ENCODE measurements at places on chromosomes 7 and 10.

- no peak for DNase-seq
These were observed 5.5 kb downstream of the ELOVL3 start for GRCh38 chr10:102231357-102232318.

GRCh38 chr7:128209229-128210035 is 31.6 kb upstream of the LEP start:
- peak; percentile 43 for DNase-seq

DNA sequence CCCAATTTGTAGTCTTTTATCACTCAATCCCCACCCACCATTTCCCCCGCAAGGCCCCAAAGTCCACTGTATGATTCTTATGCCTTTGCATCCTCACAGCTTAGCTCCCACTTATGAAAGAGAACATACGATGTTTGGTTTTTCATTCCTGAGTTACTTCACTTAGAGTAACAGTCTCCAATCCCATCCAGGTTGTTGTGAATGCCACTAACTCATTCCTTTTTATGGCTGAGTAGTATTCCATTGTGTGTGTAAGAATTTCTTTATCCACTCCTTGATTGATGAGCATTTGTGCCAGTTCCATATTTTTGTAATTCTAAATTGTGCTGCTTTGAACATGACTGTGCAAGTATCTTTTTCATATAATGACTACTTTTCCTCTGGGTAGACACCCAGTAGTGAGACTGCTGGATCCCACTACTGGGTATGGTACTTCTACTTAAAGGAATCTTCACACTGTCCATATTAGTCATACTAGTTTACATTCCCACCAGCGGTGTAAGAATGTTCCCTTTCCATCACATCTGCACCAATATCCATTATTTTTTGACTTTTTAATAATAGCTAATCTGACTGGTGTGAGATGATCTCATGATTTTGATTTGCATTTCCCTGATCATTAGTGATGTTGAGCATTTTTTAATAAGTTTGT is 152.6 kb downstream of the JMJD1C start:
- no peak for DNase-seq

DNA sequence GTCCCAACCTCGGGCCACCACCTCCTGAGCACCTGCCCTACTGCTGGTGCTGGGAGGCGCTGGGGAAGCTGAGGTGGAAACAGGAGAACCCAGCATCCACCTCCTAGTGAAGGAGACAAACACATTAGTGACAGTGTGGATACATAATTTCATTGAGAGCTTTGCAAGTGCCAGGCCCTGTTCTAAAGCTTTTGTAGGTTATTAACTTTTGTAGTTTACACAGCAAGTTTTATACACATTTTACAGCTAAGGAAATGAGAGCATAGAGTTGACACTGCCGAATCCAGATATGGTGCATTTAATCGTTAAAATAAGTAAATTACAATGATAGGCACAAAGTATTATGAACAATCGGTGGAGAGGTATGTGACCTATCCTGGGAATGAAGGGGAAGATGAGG is 466.1 kb upstream of the C7orf33 start:
- DNase-seq, result no peak

DNA sequence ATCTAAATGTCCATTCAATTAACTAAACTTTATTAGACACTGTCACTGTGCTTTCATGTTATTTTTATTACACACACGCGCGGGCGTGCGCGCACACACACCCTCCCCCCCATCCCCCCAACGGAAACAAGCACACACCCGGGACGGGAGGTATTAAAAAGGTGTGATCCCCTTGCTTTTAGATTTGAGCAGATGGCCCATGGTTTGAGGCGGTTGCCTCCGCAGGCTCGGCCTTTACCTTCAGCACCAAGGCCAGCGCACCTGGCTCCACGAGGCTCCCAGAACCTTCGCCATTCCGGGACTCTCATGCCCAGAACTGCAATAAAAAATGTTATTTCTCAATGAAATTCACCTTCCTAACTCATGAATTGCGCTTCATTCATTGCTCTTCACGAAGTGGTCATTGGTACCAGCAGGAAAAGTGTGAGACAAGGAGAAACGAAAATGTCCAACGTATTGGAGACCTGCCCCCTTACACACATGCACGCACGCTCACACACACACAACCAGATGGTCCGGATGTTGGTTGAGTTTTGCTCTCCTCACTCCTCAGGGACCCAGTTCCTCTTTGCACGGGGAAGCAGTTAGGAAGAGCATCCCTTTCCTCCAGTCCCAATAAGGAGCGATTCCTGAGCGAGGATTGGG is 20.8 kb upstream of the PTF1A start:
- no peak for DNase-seq

- DNase-seq, result no peak
These were observed 21.0 kb downstream of the AHR start for GRCh38 chr7:17319164-17320101.

GRCh38 chr10:6136215-6137201 is 47.7 kb downstream of the RBM17 start:
- DNase-seq, result no peak

DNA sequence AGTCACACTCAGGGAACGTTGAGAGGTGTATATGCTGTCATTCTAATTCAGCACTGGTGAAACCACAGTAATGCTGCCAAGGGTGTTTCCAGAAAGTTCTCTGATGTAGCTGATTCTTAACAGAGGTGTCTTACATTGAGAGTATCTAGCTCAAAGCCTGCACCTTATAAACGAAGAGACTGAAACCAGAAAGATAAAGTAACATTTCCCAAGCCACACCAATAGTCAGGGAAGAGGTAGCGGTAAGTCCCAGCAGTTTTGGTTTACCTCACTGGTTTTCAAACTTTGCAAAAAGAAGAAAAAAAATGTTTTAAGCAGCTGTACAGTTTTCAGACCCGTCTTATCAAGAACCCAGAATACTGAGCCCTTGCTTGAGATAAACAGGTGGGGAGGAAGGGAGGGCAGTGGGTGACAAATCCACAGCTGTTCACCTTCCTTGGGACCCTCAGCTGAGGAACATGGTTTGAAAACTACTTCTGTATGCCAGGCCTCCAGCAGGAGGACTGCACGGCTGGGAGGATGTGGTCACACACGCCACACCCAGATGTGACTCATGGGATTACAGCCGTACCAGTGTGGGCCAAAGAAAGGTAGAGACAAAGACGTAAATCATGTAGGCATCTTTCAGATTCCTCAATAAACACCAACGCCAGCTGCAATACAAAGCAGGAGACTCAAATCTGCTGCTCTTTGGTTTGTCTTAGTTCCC is 63.9 kb upstream of the GSDME start:
- peak; percentile 38 for DNase-seq

GRCh38 chr10:44865289-44865671 is 45.9 kb upstream of the TMEM72 start:
- DNase-seq, result no peak

DNA sequence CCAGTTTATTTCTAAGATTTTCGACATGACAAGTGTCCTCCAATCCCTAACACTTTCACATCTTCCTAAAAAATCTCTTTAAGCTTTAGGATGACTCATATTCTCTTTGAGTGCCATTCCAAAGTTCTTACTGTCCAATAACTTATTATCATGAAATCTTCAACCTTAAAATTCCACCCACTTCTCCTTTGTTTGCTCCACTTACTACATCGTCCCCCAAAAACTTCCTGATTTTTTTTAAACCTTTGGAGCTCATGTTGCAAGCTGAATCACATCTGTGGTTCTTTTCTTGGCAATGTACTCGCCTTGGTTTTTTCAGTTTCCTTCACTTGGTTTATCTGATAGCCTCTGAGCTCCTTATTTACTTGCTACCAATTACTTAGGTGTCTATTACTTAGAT is 39.2 kb upstream of the JCAD start:
- DNase-seq, result no peak

- DNase-seq, result no peak
These were observed 86.5 kb upstream of the NMT2 start for GRCh38 chr10:15254808-15255648.

DNA sequence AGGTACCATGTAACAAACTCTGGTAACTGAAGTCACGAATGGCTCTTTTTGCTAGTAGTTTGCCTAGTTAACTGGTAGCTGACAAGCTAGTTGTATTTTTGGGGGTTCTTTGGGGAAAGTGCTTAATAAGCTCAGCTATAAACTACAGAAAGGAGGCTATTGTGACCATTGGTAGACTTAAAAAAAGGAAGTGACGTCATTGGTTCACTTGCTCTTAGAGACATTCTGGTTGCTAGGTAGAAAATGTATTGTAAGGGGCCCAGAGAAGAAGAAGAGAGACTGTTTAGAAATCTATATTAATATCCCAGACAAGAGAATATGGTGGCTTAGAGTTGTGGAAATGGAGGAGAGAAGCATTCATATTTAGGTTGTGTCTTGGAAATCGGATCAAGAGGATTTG is 103.0 kb downstream of the NXPH1 start:
- no peak for DNase-seq

GRCh38 chr7:155913291-155913690 is 101.0 kb upstream of the SHH start:
- no peak for DNase-seq

DNA sequence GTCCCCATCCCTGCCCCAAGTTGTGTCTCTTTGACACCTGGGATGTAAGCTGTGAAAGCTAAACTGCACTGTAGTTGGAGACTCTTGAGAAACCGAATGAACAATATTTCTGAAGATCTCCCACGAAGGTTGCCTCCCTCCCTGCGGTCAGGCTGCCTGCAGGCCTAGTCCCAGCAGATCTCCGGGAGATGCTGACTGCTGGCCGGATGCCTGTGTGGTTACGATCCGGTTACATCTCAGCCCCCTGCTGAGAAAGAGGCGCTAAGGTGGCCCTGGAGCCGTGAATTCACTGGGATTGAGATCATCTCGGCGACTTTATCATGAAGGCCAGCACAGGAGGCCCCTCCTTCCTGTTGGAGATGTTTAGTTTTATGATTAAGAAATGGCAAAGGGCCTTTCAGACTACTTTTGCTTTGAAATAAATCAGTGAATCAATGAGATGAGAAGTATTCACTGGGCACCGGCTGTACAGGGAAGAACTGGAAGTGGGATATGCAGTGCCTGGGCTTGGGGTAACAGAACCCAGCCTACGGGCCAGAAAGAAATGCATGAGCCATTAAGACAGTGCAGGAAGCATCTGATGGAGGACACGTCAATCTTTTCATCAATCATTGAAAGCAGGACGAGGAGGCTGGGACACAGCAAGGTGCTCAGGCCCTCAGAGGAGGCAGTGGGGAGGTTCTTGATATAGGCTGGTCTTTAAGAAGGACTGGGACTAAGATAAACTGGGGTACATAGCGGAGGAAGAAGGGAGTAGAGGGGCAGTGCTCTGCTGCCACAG is 177.6 kb downstream of the PRKAG2 start:
- peak; percentile 92 for DNase-seq

GRCh38 chr10:113491967-113492565 is 60.8 kb upstream of the HABP2 start:
- DNase-seq, result no peak

GRCh38 chr7:36366005-36366717 is 23.5 kb upstream of the ANLN start:
- no peak for DNase-seq

DNA sequence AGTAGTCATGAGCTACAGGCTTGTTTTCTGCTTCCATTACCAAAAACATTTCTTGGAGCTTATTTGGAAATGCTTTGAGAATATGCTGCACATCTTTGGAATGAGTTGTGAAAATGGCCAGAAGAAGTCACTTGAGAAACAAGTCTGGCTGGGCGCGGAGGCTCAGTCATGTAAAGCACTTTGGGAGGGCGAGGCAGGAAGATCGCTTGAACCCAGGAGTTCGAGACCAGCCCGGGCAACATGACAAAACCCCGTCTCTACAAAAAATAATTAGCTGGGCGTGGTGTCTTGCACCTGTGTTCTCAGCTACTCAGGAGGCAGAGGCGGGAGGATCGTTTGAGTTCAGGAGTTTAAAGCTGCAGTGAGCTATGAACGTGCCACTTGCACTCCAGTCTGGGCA is 882 bp upstream of the CHCHD1 start:
- no peak for DNase-seq

DNA sequence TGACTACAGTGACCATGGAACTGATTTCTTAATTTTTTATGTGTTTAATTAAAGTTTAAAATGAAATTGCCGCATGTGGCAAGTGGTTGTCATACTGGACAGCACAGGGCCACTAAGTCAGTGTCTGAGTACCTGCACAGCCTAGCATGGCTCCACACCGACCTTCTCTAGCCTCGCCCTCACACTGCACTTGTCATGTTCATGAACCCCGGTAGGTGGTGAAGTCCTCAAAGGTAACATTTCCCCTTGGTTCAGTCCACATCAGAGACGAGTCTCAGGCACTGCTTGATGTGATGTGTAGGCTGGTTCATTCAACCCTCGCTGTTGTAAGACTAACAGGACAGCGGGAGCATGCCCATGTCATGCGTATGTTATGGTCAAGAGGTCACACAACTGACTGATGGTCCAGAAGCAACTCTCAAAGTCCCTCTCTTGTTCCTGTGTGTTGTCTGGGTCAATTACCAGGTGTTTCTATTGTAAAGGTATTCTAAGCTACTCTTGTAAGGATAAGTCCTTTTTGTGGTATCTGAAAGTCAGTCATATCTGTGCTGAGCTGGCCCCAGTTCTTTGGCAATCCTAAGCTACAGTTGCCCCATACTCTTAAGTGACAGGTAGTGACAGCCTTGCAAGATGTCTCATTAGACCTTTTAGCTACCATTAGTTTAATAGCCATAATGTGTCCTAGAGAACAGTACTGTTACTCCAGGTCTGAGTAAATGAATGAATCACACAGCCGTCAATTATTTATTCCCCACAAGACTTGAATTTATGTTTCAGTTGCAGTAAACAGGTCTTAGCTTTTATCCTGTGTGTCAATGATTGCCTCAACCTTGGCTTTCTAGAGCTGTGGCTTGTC is 32.9 kb upstream of the ZC3HAV1L start:
- no peak for DNase-seq

- no peak for DNase-seq
These were observed 172.9 kb upstream of the SEMA3E start for GRCh38 chr7:83821866-83822265.

DNA sequence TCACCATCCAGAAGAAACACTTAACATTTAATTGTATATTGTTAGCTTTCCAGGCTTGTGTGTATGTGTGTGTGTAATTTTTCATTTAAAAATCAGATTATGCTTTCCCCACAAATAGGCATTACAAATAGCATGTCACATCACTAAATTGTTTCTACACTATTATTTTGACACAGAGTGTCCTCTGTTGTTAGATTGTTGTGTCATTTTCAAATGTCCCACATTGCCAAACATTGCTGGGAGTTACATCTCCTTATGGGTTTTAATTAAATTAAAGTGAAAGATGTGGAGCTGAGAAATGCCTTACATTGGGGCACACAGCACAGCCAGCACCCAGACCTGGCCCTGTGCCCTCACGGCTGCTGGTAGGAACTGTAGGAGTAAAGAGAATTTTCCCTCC is 295.6 kb downstream of the ZEB1 start:
- DNase-seq, result no peak

- no peak for DNase-seq
These were observed 104.1 kb upstream of the AFAP1L2 start for GRCh38 chr10:114508376-114508775.

DNA sequence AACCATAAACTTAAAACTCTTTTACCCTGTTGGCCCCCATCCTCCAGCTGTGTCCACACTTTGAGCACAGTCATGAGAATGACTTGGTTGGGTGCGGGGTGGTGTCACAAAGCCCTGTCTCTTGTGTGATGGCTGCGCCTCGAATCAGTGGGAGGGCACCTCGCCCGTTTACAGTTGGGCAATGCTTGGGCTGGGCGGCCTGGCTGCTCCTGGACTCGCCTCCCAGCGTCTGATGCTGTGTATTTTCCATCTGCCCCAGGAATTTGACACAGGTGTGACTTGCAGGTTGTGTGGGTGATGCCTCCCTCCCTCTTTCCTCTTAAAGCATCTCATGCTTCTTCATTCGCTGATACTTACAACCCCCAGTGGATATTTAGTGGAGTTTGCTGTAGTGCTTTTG is 33.7 kb downstream of the CHST12 start:
- DNase-seq, result no peak

- DNase-seq, result no peak
These were observed 425 bp downstream of the TLL2 start for GRCh38 chr10:96513305-96513697.
